ENCODE measurements at places on chromosomes 3 and 15.

DNA sequence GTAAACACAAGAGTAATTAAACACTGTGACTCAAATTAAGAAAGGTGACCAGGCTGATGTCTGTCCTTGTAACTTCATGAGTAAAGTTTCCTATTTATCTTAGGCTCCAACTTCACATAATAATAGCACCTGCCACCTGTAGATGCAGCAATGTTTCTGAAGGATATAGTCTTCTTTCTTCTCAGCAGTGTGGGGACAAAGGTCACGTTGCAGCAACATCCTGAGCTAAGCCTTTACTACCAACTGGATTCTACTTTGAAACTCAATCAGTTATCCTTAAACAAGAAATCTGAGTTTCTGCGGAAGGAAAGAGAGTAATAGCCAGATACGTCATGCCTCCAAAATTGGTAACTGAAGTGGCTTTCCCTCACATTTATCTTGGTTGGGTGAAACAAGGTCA is 253.1 kb downstream of the RBMS3 start:
- no peak for DNase-seq

GRCh38 chr3:172522871-172523818 is at the start of gene TNFSF10:
Gene TNFSF10 (minus strand): TSS chr3:172523430. CDS start chr3:172523384, 46 bp downstream.
- peak; percentile 90 for DNase-seq

DNA sequence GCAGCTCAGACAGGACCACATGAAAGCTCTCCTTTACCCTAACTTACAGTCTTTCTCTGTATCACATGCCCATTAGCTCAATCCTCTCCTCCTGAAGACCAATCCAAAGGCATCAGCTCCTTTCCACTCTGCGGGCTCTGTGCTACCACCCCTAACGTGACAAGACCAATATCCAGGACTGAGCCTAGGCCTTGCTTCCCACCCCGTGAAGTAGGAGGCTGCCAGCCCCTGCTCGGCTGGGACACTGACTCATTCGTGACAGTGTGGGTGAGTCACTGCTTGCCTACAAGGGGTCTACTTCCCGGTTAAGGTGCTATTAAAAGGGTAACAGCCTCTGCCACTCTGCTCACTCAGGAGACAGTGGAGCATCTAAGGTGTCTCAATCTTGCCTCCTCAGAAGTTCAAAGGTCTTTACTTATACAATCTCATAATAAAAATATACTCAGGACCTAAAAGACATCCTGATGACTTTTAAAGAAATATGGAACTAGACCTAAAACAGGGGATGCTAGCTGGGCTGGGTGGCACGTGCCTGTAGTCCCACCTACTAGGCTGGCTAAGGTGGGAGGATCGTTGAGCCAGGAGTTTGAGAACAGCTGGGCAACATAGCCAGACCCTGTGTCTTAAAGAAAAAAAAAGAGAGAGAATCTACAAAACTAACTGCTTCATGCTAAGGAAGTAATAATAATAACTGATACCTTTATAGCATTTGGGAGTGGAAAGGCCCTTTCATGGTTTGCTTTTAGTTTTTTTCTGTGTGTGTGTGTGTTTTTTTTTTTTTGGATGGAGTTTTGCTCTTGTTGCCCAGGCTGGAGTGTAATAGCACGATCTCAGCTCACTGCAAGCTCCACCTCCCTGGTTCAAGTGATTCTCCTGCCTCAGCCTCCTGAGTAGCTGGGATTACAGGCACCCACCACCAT is 55.0 kb downstream of the TMEM44 start:
- DNase-seq: peak; percentile 24

- peak; percentile 84 for DNase-seq
Observed at GRCh38 chr15:88624156-88624970, 3.2 kb downstream of the AEN start.

DNA sequence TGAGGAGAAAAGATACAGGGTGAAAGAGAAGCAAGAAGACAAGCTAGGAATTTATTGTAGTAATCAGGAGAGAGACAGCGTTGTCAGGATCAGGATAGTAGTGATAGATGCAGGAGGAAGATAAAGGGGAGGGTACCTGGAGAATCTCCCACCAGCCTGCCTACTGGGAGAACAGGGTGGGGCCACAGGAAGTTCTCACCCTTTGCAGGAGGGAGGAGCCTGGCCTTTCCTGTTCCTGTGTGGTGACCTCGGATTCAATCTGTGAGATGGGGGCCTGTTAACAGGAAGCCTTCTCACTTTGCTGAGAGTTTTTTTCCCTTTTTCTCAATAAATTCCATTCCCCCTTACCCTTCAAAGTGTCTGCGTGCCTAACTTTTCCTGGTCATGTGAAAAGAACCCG is 37.6 kb downstream of the GMPS start:
- DNase-seq: peak; percentile 14

DNA sequence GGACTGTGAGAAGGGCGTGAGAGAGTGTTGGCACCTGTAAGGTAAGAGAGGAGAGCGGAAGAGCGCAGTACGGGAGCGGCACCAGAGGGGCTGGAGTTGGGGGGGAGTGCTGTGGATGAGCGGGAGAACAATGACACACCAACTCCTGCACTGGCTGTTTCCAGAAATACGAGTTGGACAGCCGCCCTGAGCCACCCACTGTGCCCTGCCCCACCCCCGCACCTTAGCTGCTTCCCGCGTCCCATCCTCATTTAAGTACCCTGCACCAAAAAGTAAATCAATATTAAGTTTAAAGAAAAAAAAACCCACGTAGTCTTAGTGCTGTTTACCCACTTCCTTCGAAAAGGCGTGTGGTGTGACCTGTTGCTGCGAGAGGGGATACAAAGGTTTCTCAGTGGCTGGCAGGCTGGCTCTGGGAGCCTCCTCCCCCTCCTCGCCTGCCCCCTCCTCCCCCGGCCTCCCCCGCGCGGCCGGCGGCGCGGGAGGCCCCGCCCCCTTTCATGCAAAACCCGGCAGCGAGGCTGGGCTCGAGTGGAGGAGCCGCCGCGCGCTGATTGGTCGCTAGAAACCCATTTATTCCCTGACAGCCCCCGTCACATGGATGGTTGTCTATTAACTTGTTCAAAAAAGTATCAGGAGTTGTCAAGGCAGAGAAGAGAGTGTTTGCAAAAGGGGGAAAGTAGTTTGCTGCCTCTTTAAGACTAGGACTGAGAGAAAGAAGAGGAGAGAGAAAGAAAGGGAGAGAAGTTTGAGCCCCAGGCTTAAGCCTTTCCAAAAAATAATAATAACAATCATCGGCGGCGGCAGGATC is at the start of gene SOX2:
Gene SOX2 (plus strand): TSS at position 601 of the 811 bp plus-strand sequence. CDS start 436 bp downstream, outside the sequence.
- DNase-seq: no peak

DNA sequence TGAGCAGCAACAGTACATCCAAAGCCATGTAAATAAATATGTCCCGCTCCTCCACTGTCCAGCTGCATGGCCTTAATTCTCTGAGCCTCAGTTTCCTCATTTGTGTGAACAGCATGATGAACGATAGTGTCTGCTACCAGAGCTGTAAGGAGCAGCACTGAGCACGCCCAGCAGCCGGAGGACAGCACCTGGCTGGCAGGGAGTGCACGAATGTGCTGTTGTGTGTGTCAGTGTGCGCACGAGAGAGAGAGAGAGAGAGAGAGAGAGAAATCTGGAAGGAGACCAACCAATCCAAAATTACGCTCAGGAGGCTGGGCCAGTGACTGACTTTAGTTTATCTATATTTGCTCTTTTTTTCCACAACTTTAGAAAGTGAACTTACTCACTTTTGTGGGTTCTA is 26.6 kb upstream of the PLXNA1 start:
- DNase-seq: no peak

DNA sequence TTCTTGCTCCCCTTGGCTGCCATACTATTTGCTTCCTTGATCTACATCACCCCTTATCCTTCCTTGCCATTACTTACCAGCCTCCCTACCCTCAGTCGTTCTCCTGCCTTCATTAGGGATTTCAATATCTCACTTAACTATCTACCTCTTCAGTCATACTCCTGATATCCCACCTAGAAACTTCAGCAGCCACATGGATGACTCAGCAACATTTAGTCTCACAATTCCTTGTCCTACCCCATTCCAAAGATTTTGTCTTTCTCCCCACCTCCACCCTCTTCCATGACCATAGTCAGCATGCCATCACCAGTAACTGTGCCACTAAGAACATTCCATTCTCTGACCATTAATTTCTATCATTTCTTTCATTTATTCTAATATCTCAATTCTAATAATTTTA is 18.4 kb downstream of the UPK1B start:
- no peak for DNase-seq

- DNase-seq: no peak
Observed at GRCh38 chr15:51378406-51378805, 37.0 kb downstream of the GLDN start.

DNA sequence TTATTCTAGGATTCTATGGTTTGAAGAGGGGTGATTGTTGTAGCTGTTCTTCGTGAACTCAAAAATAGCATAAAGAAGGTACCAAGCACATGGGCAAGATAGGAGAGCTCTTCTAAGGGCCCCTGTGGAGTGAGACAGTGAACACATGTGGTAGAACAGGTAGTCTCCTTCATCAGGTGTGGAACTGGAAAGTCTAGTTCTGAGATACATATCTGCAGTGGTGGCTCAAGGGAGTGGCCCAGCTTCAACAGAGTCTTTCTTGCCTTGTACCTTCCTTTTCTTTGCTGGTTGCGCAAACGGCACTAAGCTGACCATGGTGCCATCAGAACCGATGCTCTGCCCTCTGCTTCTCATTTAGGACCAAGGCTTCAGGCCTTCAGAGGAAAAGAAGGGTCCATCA is 65.2 kb downstream of the CERS3 start:
- no peak for DNase-seq

- DNase-seq: no peak
Observed at GRCh38 chr3:142588703-142589102, 7.5 kb upstream of the PLS1 start.

DNA sequence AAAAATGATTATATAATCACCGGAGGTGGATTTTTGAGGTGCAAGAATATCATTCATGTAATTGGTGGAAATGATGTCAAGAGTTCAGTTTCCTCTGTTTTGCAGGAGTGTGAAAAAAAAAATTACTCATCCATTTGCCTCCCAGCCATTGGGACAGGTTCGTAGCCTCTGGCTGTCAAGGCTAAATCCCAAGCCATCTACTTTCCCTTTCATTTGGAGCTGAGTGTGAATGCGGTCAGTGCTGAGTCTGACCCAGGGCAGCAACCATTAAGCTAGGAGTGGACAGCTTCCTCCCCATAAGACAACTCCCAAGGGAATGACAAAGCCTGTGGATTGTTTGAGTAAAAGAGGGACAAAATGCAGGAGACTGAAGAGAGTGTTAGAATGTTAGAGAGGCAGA is 33.6 kb downstream of the PARP14 start:
- no peak for DNase-seq

- DNase-seq: no peak
Observed at GRCh38 chr3:145865399-145866018, 295.5 kb downstream of the PLOD2 start.

- peak; percentile 10 for DNase-seq
Observed at GRCh38 chr3:119322021-119322834, 28.0 kb downstream of the ARHGAP31 start.

DNA sequence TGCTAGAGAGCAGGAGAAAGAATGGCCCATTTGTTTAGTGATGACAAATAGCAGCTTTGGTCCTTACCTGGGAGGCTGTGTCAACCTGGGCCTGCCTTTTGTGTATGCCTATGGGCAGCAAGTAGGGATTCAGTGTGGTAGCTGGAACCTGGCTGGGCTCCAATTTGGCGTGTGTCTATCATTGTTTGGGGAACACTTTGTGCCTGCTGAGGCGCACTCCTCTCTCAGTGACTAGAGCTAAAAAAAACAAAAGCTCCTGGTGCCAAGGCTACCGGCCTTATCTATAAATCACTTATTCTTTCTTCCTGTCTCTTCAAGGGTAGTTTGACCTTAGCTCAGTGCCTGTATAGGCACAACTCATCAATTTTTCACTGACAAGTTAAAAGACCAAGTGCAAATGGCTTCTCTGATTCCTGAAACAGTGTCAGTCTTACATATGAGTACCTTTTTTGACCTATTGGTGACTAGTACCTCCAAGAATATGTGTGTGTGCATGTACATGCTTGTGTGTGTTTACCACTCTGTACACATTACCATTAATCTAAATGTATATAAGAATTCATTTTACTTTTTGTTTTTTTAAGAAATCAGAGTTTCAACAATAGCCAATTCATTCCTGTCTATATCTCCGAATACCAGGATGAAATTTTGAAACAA is 54.6 kb downstream of the GMNC start:
- no peak for DNase-seq

- peak; percentile 7 for DNase-seq
Observed at GRCh38 chr3:149507491-149508324, 33.2 kb downstream of the TM4SF4 start.

DNA sequence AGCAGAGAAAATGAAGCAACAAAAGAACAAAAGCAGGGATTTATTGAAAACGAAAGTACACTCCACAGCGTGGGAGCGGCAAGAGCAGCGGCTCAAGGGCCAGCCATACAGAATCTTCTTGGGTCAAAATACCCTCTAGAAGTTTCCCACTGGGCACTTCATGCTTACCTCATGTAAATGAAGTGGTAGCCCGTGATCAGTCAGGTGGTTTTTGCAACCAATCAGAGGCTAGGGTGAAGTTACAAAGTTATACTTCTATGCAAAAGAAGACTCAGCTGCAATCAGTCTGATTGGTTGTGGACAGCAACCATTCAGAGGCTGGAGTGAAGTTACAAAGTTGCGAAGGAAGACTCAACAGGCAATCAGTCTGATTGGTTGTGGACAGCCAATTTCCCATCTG is 37.8 kb upstream of the TRH start:
- peak; percentile 15 for DNase-seq

DNA sequence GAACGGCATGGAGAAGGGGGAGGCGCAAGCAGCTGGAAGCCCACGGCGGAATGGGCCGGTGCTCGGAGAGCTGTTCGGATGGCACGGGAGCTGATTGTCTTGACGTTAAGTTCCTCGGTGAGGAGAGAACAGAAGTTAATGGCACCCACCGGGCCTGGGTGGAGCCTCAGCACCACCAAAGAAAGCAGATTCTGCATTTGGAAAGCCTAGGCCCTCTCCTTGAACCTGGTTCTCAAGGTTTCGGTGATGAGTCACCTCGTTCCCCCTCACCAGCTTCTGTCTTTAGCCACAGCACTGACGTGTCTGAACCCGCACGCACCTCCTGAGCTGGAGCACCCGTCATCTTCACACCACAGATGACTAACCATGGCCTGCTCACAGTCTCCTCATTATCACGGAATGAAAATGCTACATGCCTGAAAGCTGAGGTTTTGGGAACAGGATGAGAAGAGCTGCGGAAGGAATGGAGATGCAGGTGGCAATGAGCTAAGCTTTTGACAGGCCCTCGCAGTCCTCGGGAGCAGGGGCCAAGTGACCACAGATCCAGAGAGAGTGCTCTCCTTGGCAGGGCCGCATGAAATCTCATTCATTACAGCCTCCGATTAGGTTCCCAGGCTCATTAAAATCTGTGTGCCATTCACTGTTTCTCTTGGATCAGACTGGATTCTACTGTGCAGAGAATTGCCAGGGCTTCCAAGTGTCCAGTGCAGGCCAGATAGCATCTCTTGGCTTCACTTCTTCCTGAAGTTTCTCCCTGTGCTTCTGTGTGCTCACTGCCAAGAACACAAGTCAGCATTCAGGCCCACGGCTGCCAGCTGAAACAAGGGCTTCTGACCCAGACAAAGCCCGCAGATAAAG is 96.3 kb upstream of the DLG1 start:
- DNase-seq: peak; percentile 17

- no peak for DNase-seq
Observed at GRCh38 chr3:192130534-192131132, 596.7 kb downstream of the FGF12 start.

GRCh38 chr3:136949708-136950107 is 8.1 kb upstream of the IL20RB start:
- no peak for DNase-seq

GRCh38 chr3:5188419-5189221 is 1.1 kb downstream of the EDEM1 start:
- peak; percentile 72 for DNase-seq

- DNase-seq: no peak
Observed at GRCh38 chr3:152172460-152172859, 96.3 kb upstream of the MBNL1 start.

GRCh38 chr15:43187544-43188155 is 2.4 kb downstream of the CCNDBP1 start:
- peak; percentile 69 for DNase-seq
